Fibroblast of mammary gland (primary cell): ENCODE measurements at places on chromosomes 2 and 18.

DNA sequence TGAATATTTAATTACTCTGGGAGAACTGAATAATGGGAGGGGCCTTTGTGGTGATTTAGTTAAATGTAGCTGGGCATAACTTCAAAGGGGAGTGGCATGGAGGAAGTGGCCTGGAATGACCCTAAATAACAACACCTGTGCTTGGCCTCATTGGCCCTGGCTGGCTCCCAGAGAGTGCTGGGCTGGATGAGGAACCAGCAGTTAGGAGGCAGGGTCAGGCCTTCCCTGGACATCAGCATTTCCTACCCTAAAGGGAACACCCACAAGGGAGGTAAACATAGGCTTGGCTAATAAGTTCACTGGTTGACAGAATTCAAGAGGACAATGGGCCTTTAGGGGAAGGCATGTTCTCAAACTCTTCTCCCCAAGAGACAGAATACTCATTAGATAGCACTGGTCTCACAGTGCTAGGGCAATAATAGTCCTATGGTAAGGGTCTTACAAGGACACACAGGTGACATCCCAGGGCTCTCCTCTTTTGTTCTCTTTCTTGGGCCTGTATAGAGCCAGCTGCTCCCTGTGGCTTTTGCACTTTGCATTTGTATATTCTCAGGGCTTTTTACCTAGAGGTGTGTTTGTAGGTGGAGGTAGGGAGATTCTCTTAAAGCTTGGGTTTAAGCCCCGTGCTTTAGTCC lies 106.8 kb downstream of the ZNF519 start:
- no peak for DNase-seq

- peak; percentile 89 for DNase-seq
Measured at GRCh38 chr2:226893216-226893615, 57.4 kb downstream of the RHBDD1 start.

DNA sequence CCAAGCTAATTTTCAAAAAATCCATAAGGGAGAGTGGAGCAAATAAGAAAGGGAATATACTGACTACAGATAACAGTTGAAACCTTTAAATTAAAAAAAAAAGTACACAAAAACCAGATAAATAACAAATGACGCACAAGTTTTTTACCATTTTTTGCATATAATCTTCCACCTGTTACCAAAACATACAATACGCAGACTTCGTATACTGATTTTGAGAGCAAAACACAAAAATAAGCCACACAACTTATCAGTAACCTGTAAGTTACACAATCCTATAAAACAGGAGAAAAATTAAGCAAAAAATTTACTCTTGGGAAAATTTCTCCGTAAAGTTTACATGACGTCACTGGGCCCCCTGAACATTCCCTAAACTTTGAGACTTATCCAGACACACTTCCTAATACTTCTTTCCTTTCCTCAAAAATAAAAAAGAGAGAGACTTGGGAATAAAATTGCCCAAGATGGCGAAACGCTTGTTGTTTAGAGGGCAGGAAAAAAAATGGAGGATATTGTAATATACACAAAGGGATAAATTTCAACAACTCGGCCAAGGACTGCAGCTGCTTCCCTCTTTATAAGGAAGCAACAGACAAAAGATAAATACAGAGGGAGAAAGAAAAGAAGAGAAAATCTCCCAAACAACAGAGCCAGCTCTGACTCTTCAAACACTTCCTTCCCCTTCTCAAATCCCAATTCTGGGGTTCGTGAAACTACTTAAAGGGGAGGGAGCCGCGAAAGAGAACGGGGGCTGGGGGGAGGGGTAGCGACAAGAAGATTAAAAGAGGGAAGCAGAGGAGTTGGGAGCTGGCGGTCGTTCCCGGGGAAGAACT lies 1.6 kb downstream of the BAZ2B start:
- peak; percentile 66 for DNase-seq

- no peak for DNase-seq
Measured at GRCh38 chr18:48306838-48307237, 102.3 kb downstream of the ZBTB7C start.

GRCh38 chr2:132544006-132544630 lies 125.9 kb downstream of the LYPD1 start:
- DNase-seq: no peak

DNA sequence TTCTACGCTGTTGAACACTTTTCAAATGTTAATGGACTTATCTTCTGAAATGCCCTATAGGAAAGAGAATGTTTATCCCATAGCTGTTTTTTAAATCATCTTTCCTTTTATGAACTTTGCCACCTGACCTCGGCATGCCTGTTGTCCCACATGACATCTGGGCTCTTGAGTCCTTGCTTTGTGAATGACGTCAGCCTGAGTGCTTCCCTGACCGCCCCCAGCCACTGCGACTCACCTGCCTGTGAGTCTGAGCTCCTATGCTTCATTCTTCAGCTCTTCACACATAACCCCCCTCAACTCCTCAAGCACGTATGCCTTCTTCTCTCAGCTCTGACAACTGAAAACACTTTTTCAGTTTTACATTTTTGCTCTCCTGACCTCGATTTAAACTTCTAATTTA lies 166.8 kb downstream of the DCDC2C start:
- DNase-seq: no peak

DNA sequence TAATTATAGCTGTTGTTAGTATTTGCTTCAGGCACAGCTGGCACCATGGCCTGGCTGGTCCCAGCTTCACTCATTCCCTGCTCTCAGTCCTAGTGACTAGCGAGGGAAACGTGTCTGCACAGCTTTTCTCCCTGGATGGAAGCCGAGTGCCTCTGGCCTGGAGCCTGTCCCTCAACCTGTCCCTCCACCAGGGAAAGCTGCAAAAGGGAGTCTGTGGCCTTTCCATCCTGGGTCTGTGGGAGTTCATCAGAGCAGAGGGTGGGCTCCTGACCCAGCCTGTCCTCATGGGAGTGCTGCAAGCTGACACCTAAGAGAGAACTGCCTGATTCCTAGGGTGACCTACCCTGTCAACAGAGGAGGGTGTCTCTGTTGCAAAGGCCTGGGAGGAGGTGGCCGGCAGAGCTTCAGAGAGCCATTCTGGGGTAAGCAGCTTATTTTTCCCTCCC lies 118.3 kb downstream of the CAPN13 start:
- DNase-seq: no peak

GRCh38 chr2:233563663-233564430 lies 2.7 kb downstream of the USP40 start:
- peak; percentile 17 for DNase-seq

GRCh38 chr2:201883606-201884369 lies 77.5 kb downstream of the CDK15 start:
- no peak for DNase-seq

GRCh38 chr2:127614731-127615130 lies 31.2 kb upstream of the GPR17 start:
- peak; percentile 11 for DNase-seq

GRCh38 chr18:32301976-32302743 lies 112.3 kb downstream of the MEP1B start:
- DNase-seq: peak; percentile 91

- no peak for DNase-seq
Measured at GRCh38 chr18:68461481-68462018, 253.4 kb downstream of the TMX3 start.

- no peak for DNase-seq
Measured at GRCh38 chr2:121877366-121877765, 121.9 kb downstream of the TSN start.

DNA sequence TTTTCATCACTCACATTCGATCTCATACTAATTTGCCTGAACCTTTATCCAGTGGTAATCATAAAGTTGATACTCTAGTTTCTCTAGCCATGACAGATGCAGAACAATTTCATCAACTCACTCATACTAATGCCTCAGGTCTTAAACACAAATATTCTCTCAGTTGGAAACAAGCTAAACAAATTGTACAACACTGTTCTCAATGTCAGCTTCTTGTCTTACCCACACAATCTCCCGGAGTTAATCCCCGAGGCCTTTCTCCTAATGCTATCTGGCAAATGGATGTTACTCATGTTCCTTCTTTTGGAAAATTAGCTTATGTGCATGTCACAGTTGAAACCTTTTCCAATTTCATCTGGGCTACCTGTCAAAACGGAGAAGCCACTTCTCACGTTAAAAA lies 11.5 kb upstream of the CNOT11 start:
- no peak for DNase-seq

DNA sequence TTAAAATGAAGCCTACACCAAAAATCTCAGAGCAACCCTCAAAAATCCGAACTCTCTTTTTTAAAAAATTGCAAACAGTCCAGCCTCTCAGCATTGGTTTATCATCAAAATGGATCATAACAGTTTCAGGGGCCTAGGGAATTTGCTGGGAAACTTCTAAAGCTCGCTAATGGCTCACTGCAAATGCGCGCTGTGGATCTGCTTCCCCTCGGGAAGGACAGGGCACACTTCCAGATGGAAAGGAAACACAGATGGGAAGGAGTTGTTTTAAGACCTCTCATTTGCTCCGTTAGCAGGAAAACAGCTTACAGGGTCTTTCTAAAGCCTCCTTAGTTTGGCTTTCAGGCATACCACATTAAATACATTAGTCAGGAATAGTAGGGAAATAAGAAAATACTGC lies 27.2 kb downstream of the FECH start:
- DNase-seq: peak; percentile 31

DNA sequence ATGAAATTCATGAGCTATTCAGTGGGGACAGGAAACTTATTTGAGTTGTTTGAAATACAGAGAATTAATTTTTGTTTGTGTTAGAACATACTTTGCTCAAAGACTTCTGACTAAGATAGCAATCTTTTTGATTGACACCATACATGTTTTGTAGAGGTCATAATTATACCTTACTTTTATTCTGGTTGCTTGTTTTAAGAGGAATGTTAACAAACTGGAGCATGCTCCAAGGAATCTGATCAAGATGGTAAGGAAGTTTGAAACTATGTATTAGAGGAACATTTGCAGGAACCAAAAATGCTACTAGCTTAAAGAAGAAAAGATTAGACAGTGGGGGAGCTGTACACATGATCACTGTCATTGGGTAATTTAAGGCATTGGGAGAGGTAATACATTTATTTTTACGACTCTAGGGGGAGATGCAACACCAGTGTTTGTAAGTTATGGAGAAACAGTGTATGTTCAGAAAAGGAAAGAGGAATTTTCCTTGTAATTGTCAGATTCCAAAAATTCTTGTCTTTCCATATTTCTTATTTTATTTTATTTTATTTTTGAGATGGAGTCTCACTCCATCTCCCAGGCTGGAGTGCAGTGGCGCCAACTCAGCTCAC lies 8.0 kb downstream of the AGFG1 start:
- DNase-seq: peak; percentile 69

GRCh38 chr2:75381032-75381431 lies 179.7 kb downstream of the EVA1A start:
- no peak for DNase-seq

DNA sequence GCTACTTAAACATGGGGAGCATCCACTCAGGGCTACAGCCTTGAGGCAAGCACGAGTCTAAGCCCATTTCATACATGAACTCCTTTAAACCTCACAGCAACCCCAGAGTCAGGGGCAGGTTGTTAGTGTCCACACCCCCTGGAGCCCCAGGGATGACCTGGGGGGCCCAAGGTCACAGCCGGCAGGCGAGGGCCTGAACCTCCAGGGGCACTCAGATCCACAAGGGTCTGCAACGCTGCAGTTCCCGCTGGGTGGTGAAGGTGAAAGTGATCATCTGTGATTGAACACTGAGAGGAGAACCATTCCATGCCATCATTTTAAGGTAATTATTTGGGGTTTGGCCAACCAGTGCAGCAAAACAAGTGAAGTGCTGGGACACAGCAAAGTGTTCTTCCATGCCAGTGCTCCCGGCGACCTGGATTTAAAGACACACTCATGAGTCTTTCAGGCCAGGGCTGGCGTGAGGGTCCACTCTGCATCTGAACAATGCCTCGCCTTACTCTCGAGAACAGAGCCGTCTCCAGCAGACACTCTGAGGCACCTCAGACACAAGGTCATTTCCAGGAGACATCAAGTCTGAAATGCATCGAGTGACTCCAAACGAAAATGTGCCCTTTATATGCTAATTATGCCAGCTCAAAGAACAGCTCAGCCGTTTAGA lies 61.6 kb upstream of the SNTG2 start:
- DNase-seq: no peak

DNA sequence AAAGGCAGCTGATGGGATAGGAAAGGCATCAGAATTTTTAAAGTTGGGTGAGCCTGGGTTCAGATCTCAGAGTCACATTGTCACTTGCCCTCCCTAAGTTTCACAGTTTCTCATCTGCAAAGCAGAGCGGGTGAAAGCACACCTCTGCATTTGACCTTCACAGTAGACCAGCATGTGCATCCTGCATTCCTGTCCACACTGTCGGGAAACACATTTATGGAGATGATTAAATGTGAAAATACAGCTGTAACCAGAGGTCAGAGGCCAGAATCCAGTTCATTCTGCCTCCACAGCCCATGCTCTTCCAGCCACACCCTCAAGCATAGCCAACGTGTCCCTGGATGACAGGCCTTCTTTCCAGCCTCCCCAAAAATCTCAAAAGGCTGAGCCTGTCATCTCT lies 392.0 kb upstream of the MYT1L start:
- DNase-seq: no peak

DNA sequence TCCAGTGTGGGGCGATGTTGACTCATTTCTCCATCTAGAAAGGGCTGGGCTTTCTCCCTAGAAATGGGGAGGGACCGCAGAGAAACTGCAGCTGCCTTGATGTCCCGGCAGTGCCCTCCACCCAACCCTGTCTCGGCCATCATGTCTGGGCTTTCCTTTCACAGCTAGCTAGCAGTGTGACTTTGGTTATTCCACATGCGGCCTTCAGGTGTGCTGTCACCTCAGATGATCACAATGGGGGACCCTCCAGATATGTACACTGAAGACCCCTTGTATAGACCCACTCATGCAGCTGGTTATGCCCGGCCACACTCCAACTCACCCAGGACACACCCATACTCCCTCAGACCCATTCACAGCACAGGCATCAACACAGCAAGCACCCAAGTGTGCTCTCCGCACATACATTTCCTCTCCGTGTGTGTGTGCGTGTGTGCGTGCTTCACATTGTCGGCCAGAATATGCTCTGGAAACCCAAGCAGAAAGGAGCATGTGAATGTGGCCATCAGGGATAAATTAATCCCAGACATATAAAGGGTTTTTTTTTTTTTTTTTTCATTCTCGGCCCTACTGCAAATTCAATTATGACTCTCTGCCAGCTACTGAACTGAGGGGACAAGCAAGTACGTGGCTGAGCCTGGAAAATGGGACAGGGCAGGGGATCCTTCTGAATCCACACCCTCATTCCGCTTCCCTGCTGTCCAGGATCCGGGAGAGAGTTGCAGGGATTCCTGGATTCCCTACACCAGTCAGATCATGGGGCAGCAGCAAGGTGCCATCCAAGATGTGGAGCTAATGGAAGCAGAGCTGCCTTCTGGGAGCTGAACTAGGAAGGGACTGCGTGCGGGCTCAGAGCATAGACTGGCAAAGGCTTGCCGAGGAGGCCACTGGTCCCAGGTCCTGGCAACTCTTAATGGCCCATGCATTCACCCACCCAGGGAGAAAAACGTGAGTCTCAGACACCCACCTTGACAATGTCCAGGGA lies 240.2 kb downstream of the DYSF start:
- DNase-seq: no peak
